CD4-positive, alpha-beta T cell treated with Interleukin-17A for 1 hour (primary cell): ENCODE measurements at places on chromosomes 12 and 14.
A peak's percentile ranks its signal among the peaks of the same experiment; 100 is the strongest.

DNA sequence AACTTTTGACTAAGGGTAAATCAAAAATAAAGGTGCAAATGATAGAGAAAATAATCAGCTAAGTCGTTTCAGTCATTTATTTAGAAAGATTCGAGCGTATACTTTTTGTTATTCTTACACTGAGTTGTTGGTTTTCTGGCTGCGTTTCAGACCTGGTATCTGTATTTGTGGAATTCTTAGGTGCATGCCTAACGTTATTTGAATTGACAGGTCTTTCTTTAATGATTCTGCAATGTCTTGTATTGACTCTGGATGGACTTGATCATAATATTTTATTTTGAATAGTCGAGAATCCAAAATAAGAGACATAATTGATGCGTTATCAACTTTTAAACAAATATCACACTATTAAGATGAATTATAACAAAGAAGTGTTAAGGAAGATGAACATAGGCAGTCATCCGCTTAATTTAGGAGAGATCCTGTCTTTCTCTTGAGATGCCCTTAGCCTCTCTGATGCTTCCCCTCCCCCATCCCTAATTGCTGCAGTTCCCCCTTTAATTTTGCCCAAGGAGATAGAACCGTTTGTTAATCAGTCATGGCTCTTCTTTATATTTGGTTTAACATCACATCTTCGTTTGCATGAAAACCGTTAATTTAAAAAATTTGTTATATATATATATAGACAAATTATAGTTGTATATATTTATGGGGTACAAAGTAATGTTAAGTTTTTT is 1.8 kb downstream of the ALX1 start:
- DNase-seq = no peak

DNA sequence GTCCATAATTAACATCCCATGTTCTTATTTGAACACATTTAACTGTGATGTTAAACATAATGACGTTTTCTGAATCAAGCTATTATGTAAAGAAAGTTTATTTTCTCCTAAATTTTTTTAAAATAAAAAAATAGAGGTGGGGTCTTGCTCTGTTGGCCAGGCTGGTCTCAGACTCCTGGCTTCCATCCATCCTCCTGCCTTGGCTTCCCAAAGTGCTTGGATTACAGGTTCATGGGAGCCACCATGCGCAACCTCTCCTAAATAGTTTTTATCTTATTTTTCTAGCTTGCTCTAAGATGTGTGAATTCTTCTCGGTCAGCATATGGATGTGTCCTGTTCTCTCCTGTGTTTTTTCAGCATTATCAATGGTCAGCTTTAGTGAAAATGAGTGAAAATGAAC is 3.2 kb downstream of the RAD9B start:
- DNase-seq = no peak

GRCh38 chr12:68048648-68049297 is 59.5 kb downstream of the IFNG-AS1 start:
- DNase-seq = no peak

DNA sequence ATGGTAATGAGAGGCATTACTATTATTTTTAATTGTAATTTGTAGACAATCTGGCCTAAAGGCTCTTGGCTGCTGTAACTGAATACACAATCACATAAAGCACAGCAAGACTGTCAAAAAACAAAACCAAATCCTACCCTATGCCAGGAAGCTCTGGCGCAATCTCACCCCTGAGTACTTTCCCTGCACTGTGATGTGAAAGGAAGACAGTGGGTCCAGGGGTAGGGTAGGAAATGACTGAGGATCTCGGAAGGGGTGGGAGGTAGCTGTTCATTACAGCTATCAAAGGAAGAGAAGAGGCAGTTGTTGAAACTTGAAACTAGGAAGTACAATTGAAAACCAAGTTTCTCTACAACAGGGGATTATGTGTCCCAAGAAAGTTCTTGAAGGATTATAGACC is 202.8 kb downstream of the ANO2 start:
- DNase-seq = no peak

- no peak for DNase-seq
Observed at GRCh38 chr12:21638054-21638891, 19.4 kb downstream of the LDHB start.

DNA sequence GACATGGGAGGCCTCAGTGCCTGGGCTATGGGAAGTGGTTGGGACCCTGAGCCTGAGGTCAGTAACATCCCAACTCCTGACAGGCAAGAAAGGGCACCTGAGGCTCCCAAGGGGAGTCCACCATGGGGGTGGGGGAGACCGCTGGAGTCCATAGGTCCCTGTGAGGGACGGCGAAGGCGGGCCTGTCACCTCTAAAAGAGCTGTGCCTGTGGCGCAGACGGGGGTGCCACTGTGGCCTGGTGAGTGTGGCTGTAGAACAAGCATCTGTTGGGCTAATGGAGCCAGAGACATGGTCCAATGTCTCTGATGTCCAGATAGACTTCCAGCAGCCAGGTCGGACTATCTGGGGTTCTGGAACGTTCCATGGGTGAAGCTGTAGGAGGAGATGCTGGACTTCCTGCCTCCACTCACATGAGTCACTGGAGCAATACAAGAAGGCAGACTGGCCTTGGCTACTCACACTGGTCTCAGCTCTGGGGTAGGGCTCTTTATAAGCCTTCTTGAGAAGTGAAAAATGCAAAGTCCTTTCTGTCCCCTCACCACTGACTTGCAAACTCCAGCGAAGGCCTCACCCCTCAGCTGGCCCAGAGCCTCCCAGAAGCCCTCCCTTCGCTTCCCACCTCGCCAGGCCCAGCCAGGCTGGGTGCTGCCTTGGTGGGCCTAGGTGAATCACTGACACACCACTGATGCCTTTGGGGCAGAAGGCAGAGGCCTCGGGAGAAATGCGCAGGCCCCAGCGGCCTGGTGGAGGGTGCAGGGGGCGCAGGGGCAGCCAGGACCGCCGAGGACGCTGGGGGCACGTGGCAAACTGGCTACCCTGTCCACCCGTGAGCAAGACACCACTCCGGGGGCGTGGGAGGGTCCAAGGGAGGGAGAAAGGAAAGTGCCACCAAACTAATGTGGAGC is 1.1 kb upstream of the TRAF3 start:
- no peak for DNase-seq

GRCh38 chr14:52307376-52307775 is 6.7 kb upstream of the PTGER2 start:
- no peak for DNase-seq

- no peak for DNase-seq
Observed at GRCh38 chr12:52445876-52446275, 6.1 kb downstream of the KRT6B start.

DNA sequence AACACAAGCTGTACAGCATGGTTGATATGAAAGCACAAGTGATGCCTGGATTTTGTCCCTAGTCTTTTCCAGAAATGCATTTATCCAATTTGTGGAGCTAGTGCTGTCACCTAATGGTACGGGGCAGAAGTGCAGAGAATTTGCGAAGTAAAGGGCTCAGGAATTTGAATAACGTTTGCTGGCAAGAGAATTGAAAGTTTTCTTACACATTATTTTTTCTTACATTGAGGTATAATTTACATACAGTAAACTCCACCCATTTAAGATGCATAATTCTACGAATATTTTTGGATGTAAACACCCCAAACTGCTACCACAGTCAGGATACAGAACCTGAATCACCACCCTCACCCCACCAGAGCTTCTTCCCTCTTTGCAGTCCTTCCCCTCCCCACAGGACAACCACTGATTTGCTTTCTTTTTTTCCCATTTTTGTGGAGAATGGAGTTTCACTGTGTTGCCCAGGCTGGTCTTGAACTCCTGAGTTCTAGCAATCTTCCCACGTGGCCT is 3.5 kb downstream of the AICDA start:
- peak; percentile 24 for DNase-seq

DNA sequence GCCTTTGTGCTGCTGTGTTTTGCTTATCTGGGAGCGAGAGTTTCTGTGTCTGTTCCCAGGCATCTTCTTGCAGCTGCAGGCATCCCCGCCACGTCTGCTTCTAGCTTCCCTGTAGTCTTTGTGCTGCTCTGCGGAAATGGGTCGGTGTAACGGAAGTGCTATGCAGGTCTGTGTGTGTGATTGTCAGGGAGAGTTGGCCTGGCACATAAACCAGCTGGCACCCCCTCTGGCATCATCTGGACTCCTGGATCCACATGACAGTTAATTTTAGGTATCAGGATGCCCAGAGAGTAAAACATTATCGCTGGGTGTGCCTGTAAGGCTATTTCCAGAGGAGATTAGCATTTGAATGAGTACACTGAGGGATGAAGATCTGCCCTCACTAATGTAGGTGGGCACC is 9.4 kb upstream of the OASL start:
- peak; percentile 33 for DNase-seq

- DNase-seq = no peak
Observed at GRCh38 chr12:57098546-57098945, 9.6 kb downstream of the NAB2 start.

GRCh38 chr12:11863478-11863906 is 207.2 kb upstream of the BCL2L14 start:
- DNase-seq = no peak

DNA sequence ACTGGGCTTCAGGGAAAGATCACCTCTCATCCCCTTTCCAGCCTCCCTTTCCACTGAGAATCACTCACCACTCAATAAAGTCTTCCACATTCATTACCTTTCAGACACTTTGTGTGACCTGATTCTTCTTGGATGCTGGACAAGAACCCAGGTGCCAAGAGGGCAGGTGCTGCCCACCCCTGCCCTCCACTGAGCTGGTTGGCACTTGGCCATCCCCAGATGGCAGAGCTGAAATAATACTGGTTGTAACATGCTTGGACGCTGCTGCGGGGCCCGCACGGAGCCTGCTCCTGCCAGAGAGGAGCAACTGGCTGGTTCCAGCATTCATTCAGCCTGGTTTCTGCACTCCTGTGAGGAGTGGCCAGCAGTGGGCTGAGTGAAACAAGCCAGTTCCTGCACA is 386.7 kb upstream of the CCDC196 start:
- DNase-seq = no peak

- DNase-seq = peak; percentile 46
Observed at GRCh38 chr14:93033983-93034670, 81.6 kb downstream of the ITPK1 start.

GRCh38 chr14:76432827-76433752 is 57.2 kb downstream of the ESRRB start:
- DNase-seq = no peak

DNA sequence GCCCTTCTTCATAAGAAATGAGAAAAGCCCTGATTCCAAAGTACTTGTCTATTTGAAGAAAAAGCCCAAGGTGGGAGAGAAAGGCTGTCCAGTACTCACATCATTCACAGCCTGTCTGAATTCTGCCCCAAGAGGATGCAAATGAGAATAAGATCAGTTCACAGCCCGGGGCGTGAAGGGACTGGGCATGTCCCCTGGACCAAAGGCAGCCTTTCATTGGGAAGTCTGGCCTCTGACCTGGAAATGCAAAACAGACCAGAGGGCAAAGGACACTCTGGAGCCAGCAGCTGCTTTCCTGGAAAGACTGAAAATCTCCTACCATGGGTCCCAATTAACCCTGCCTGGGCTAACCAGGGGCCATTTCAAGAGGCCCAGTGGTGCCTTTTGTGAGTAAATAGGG is 191.2 kb upstream of the PELI2 start:
- no peak for DNase-seq

DNA sequence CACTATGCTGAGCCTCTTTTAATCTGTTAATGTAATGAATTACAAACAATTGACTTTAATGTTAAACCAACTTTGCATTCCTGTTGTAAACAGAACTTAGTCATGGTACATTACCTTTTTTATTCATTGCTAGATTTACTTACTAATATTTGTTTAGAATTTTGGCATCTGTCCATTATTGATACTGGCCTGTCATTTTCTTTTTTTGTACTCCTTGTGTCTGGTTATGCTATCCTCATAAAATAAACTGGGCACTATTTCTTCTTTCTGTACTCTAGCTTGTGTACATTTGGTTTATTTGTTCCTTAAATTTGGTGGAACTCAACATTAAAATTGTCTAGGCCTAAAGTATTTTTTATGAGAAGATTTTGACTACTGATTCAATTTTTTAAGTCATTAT is 32.1 kb downstream of the SPATA7 start:
- no peak for DNase-seq

- DNase-seq = no peak
Observed at GRCh38 chr14:51023964-51024363, 70.9 kb downstream of the TRIM9 start.

DNA sequence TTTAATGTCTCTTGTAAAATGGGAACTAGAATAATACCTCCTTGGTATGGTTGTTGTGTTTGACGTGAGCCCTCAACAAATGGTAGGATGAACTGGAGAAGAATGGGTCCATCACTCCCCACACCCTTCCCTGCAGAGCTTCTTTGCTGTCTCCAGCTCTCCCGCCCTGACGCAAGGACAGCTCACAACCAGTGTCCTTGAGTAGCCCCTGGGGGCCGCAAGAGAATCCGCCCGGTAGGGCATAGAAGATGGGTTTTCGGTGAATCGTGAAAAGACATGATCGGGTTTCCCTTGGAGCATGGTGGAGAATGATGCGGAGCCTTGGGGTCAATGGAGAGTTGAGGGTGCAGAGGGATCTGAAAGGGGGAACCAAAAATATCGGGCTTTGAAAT is 6.1 kb upstream of the PAX9 start:
- no peak for DNase-seq

DNA sequence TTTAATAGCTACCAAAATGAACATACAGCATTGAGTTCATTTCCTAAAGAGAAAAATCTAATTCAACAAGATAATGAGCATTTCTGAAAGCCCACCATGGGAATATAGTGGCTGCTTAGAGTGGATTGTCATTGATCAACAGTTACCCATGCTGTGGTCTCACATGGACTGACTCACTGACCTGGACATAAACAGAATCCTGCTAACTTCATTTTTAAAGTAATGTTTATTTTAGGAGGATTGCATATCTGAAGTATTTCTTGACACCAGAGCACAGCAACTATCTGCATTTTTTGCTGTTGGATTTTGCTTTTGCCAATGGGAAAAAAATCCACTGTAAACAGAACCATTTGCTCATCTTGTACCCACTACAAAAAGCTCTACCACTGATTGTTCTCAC is 71.7 kb downstream of the KCNC2 start:
- no peak for DNase-seq

DNA sequence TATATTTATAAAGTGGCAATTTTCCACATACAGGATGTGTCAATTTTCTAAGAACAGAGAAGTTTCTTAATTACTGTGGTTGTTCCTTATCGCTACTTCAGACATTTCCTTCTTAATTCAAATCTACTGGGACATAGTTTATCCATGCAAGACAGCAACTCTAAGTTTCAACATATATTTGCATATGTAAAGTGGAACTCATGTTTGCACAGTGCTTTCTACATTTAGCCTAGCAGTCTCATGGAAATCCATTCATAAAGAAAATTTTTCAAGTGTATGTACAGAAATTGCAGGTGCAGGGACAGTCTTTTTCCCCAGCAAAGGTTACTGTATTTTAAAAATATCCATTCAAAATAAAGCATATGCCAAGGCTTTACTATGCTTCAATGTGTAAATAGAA is 956.7 kb upstream of the SEL1L start:
- DNase-seq = no peak

DNA sequence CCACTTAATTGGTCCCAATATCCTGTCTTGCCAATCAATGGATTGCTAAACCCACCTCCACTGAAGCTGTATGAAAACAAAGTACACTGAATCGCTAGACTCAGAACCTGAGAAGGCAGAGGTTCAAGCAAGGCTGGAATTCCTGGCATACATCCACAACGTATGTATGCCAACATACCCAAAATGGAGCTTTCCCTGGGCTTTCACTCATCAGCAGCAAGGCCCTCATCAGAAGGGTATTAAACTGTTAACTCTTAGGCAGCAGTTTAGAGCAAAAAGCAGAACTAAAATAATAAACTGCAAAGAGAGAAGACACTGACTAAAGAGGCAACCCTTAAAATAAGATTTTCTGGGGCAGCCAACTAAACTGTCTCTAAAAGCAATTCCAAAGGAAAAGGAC is 13.6 kb downstream of the MED13L start:
- no peak for DNase-seq
